ENCODE measurements at places on chromosomes 1 and 21.

DNA sequence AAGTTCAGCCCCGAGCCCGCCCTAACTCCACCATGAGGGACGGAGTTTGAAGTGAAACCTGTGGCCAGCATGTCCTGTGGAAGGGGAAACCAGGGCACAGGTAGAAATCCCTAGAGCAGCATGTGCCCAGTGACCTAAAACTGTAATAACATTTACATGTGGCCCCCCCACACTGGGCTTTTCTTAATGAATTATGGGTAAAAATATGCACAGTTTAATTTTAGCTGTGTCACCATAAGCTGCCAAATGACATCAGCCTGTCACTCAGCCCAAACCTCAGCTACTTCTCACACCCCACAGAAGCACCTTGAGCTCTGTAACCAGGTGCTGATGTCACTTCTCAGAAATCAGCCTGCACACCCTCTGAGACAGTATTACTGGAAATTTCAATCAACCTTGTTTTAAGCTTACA lies 50.0 kb upstream of the SLC19A1 start:
- DNase-seq, result no peak

DNA sequence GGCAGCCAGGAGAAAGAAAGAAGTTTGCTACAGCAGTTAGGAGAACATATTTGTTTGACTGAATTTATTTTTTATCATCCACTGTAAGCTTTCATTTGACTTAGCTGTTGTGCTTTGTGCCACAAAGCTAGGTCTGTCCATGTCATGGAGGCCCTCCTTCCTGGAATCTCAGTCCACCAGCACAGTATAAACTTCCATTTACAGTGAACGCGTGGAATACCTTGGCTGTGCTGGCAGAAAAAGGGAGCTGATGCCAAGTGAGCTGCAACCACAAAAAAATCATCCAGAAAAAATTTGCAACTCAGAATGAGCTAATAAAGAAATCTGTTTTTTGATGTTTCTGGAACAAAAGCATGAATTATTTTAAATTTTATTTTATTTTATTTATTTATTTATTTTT lies 72.6 kb downstream of the ATP6V1G3 start:
- no peak for DNase-seq

GRCh38 chr1:108852221-108852975 lies 4.5 kb downstream of the AKNAD1 start:
- no peak for DNase-seq

DNA sequence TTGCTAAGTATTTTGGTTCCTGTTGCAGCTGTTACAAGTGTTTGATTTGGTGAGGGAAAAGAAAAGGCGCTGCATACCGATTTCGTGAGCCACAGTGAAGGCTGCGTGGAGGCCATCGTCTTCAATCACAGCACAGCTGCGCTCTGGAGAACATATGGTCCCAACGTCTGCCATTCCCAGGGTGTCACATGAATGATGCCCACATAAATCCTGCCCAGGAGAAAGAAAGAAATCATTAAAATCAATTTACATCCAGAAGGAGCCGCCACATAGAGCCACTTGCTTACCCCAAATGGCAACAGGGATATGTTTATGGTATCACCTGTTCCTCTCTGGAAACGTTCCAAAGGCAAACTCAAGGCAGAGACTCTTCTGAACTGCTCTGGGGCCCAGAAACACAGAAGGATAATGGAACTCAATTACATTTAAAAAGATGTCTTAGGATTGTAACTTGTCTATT lies 12.2 kb downstream of the ADAMTS5 start:
- no peak for DNase-seq

GRCh38 chr1:195141294-195141693 lies 1466.9 kb downstream of the KCNT2 start:
- DNase-seq, result peak; percentile 41

GRCh38 chr1:16143566-16144324 lies 12.1 kb downstream of the EPHA2 start:
- no peak for DNase-seq
